ENCODE measurements at places on chromosomes 1 and 21.

DNA sequence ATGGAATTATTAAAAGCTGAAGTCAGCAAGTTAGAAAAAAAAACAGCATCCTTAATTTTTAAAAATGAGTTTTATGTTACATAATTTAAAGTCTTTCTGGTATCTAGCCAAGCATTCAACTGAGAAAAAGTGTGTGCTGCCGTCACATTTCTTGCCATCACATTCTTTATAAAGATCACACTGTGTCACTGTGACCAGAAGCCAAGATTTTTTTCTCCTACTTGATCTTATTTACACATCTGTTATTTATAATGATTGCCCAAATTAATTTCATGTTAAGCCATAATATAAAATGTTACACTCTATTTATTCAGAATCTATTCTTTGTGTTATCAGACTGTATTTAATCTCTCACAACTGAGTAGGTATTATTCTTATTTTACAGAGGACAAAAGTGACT lies 1603.7 kb downstream of the PLA2G4A start:
- no peak for DNase-seq

- no peak for DNase-seq
These were observed 80.5 kb downstream of the FNBP1L start for GRCh38 chr1:93528412-93528811.

- DNase-seq: no peak
These were observed 10.2 kb downstream of the JAK1 start for GRCh38 chr1:64956010-64956640.

GRCh38 chr1:98077691-98078090 lies 156.9 kb upstream of the DPYD start:
- no peak for DNase-seq

- DNase-seq: no peak
These were observed 186.8 kb downstream of the SEC16B start for GRCh38 chr1:177783051-177783450.

GRCh38 chr1:156160743-156161171 lies 7.4 kb downstream of the SEMA4A start:
- peak; percentile 87 for DNase-seq

DNA sequence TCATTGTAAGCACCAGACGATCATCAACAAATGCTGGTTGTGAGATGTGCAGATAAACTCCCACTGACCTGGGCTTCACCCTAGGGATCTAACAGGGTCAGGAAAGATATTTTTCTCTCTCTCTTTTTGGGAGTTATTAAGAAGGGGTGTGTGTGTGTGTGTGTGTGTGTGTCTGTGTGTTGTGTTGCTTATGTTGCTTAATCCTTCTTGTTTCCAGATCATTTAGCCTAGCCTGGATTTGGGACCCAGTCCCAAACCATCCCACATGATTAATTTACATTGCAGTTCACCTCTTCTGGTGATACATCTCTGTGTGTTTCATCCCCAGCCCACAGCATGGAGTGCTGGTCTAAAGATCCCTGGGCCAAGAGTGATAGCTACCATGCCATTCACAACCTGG lies 122.8 kb upstream of the IPO9 start:
- DNase-seq: no peak

GRCh38 chr1:67700220-67700619 lies 15.2 kb downstream of the GADD45A start:
- no peak for DNase-seq

GRCh38 chr1:197572169-197572568 lies 203.1 kb downstream of the DENND1B start:
- DNase-seq: no peak

GRCh38 chr1:53604291-53604919 lies 134.6 kb downstream of the GLIS1 start:
- no peak for DNase-seq

DNA sequence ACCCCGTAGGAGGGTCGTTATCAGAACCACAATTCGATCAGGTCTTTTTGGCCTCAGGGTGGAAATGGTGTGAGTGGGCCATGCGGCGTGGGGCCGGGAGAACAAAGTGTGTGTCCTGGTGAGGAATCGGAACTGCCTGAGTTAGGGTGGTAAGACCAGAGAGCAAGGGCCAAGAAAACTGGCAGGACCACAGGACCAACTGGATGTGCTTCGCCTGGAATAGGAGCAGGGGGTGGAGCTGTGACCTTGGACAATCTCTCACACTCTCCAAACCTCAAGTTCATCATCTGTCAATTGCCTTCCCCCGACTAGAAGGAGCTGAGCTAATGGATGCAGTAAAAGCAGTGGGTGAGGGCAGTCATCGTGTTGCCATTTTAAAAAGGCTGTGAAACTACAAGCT lies 59.5 kb downstream of the NAV1 start:
- DNase-seq: no peak

DNA sequence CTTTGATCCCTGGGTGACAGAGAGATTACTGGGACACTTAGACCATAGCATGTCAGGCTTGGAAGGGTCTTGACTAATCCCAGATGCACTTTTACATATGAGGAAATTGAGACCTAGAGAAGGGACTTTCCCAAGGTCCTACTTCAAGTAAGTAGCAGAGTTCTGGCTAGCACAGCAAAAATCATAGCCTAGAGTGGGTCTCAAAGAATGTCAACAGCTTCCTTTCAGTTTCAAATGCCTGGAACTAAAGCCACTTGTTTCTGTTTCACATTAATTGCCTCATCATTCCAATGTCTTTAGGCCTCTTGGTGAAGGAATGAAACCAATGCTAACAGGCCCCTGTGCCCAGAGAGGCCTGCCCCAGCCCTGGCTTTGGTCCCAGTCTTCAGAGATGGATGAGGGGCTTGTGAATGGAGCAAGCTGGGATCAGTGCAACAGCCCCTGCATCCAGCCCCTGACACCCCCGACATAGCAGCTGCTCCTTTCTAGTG lies 26.6 kb downstream of the ATF3 start:
- DNase-seq: no peak

DNA sequence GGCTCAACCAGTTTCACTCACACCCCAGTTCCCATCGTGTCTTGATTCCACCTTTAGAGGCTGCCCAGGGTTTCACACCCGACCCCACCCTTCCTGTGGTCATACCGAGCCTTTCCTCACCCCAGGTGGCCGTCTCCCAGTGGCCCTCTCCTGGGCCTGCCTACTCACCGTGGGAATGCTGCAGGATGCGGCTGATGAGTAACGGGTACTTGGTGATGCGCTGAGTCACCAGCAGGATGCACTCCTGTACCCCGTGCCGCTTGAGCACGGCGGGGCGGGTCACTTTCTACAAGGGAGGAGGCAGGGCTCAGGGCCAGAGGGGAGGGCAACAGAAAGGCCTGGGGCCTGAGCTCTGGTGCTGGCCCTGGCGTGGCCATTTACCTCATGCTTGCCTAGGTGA lies 16.4 kb downstream of the ARHGEF2 start:
- DNase-seq: no peak

GRCh38 chr21:20592463-20592862 lies 405.7 kb upstream of the NCAM2 start:
- no peak for DNase-seq

DNA sequence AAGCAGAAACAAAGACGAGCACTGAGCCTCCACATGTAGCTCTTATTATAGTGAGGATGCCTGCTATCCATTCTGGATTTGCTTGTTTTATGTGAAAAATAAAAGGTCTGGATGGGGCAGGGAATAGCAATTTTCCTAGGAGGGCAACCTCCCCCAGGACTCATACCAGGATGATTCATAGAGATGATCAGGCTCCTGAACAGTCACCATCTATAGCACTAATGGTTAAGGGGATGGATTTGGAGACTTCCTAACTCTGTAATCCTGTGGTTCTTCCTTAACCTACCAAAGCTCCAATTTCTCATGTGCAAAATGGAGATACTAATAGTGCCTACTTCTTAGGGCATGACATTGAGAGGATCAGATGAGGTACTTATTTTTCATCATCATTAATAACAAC lies 34.5 kb upstream of the CD58 start:
- DNase-seq: no peak

DNA sequence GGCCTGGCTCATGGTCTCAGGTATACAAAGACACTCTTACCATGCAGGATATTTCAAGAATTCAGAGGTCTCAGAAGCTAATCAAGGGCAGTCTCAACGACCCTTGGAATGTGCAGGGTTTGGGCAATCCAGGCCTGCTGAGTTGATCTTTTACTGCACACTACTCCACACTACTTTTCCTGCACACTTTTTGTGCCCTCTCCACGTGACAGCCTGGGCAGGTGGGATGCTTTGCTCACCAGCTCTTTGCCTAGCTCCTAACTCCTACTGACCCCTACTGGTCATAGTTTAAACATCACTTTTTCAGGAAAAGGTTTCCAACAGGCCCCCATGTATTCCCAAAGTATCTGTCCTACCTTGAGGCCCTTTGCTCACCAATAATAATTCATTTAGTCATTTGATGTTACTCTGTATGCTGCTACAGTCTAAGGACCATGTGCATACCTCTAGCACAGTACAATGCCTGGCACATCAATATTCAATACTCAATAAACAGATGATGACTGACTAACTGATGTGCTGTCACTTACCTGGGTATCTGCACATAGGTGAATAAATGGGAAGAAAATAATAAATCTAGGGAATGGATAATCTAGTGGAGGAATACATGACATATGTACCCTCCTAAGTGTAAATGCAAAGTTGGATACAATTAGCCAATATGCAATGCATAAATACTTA lies 9.6 kb downstream of the DUSP23 start:
- no peak for DNase-seq

GRCh38 chr21:33025489-33026442 lies at the start of gene OLIG2:
TSS of gene OLIG2 (plus strand) at chr21:33025935. CDS start at chr21:33026863, 928 bp downstream.
- peak; percentile 94 for DNase-seq

Data from ecto neural progenitor cell (in vitro differentiated cells).